ENCODE measurements at places on chromosomes 1 and 21. TPM values are rescaled to one million over a fixed set of nuclear protein-coding genes. Genes with fewer than 3 reads are reported as not detected.

GRCh38 chr1:12528021-12528852 lies 89.8 kb downstream of the DHRS3 start:
- DNase-seq: peak; percentile 92

DNA sequence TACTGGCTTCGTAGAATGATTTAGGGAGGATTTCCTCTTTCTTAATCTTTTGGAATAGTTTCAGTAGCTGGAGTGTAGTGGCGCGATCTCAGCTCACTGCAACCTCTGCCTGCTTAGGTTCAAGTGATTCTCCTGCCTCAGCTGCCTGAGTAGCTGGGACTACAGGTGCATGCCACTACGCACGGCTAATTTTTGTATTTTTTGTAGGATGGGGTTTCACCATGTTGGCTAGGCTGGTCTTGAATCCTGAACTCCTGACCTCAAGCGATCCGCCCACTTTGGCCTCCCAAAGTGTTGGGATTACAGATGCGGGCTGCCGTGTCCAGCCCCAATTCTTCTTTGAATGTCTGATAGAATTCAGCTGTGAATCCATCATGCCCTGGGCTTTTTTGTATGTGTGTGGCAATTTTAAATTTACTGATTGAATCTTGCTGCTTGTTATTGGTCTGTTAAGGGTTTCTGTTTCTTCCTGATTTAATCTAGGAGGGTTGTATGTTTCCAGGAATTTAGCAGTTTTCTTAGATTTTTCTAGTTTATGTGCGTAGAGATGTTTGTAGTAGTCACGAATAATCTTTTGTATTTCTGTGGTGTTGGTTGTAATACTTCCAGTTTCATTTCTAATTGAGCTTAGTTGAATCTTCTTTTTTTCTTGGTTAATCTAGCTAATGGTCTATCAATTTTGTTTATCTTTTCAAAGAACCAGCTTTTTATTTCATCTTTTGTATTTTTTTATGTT lies 15.3 kb downstream of the MAN1C1 start:
- no peak for DNase-seq

GRCh38 chr1:18486195-18486594 lies 5.5 kb downstream of the KLHDC7A start:
- DNase-seq: peak; percentile 5

DNA sequence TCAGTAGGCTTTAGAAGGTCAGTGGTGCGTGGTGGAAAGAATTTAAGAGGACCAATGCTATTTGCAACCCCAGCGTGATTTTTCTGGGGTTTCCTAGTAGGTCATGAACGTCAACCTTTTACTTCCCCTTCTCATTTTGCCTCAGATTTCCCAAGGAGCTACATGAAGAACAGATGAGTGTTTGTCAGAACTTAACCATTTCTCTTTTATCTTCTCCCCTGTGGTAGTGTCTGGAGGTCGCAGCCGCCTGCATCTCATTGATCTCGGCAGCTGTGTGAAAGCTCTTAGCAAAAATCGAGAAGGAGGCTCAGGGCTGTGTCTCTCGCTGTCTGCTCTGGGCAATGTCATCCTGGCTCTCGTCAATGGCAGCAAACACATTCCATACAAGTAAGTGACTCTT lies 491.1 kb downstream of the KIF26B start:
- DNase-seq: no peak

DNA sequence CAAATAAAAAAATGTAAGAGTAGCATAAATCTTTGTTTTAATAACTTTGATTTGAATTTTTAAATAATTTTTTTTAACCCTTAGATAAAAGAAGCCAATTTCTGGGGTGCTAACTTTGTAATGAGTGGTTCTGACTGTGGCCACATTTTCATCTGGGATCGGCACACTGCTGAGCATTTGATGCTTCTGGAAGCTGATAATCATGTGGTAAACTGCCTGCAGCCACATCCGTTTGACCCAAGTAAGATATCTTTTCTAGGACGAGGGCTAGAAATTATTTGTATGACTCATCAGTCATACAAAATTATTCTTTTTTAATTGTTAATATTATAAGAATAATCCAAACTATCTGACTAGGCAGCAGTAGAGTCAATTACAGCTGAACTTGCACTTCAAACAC lies 71.2 kb downstream of the GPR161 start:
- no peak for DNase-seq

- DNase-seq: no peak
These were observed 260.7 kb upstream of the CSF3R start for GRCh38 chr1:36743286-36744005.

DNA sequence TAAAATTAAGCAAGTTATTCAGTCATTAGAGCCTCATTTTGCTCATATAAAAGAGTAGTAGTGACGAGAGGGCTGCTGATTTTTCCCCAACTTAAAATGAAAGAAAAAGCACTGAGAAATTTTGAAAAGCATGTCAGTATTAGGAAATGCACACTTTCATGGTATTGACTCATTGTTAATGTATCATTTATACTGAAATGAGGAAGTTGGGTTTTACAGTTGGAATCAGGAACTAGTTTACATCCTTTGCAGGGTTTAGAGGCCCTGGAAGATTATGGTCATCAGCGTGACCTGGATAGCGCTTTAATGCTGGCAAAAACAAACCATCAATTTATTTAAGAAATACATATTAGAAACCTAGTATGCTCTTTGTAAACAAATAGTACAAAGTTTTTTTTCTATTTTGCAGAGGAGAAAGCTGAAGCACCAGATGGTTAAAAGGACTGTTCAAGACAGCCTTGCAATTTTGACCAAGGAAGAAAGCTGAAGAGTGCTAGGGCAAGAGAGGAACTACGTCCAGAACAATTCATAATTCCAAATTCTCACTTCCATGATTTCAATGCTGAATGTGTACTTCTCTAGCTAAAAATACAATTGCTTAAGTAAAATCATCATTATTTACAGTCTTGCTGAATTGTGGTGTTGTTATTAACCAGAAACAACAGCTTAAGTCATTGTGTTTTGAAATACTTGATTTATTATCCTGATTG lies 94.8 kb upstream of the SGIP1 start:
- DNase-seq: no peak

THEM5 gene
- not detected for total RNA-seq

MSH4 gene
- 0.34 TPM for total RNA-seq

MROH7 gene
- 2.6 TPM for total RNA-seq

S100A7A gene
- not detected for total RNA-seq
